ENCODE measurements at places on chromosomes 6 and 20.

- no peak for DNase-seq
Measured at GRCh38 chr6:96917098-96917497, 7.4 kb upstream of the KLHL32 start.

- DNase-seq: no peak
Measured at GRCh38 chr20:62537649-62538292, 62.0 kb upstream of the GATA5 start.

GRCh38 chr20:47981222-47981621 lies 195.9 kb upstream of the SULF2 start:
- no peak for DNase-seq

DNA sequence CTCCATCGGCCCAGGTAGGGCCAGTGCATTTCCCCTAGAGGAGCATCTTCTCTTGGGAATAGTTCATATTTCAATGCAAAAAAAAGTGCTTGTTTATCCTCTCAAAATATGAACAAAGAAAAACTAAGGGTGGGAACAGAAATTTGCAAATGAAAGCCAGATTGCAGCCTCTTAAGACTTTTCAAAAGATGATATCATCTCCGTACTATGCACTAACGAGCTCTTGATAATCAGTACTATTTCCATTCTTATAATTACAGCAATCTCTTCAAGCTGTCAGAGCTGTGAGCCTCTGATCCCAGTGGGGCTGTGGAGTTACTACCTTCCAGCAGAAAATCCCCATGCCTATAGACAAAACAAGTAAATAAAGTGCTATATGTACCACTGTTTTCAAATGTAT lies 77.1 kb downstream of the SOD2 start:
- no peak for DNase-seq

- DNase-seq: no peak
Measured at GRCh38 chr6:125129354-125129753, 24.2 kb upstream of the TPD52L1 start.

- DNase-seq: no peak
Measured at GRCh38 chr6:108877046-108877751, 29.0 kb downstream of the ARMC2 start.

- no peak for DNase-seq
Measured at GRCh38 chr6:162960679-162961457, 233.1 kb downstream of the PACRG start.

DNA sequence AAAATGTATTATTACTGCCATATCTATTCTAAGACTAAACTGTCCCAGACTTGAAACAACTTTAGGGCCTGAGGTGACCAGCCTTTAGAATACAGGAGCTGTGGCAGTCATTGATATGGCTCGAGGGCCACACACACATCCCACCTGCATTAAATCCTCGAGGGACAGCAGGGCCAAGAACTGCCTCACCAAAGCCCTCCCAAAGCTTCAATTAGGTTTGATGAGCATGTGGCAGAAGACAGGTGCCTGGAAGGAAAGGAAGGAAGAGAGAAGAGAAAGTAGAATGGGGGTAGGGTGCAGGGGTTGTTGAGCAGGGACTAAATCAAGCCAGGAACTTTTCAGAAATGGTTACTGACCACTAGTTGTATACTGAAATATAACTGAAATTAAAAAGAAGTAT lies 115.0 kb downstream of the PDSS2 start:
- no peak for DNase-seq

DNA sequence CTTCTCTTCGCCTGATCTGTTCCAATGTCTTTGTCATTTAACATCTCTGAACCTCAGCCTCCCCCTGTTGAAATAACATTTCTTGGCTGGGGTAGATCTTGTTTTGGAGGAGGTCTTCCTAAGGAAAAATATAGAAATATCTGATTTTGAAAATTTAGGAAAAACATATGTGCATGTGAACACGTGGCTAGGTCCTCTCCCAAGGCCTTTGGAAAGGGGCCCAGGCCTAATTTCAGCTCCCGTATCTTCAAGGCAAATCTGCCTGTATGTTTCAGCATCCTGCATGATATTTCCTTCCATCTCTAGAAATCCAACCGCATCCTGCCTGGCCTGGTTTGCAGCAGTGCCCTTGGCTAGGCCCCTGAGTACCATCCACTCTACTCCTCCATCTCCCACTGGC lies 261.2 kb downstream of the PHACTR1 start:
- no peak for DNase-seq

DNA sequence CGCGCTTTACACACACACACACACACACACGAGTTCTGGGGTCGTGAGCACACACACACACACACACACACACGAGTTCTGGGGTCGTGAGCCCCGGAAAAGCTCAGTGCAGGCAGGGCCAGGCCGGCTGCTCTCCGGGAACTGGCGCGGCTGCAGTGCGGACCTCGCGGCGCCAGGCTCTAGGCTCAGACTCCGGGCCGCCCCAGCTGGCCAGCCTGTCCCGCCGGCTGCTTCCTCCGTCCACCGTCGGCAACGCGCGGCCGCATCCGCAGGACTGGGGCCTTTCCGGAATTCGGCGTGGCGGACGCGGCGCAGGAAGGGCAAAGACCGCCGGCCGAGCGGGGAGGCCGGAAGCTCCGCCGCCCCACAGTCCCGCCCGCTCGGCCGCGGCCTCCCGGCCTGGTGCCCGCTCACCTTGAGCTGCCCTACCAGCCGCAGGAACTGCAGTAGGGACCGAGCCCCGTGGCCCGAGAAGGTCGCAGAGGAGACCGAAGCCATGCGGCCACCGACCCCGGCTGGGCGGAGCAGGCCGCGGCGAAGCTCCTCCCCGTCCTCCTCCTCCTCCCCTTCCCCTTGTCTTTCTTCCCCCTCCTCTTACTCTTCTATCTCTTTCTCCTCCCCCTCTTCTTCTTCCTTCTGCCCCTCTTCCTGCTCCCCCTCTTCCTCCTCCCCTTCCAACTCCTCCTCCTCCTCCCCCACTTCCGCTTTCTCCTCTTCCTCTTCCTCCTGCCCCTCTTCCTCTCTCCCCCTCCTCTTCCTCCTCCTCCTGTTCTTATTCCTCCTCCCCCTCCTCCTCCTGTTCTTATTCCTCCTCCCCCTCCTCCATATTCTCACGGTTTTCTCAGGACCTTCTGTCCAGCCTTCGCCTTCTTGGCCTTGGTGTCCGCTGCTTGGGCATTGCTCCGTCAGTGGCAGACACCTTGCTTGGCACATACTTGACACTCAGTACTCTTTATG lies at the start of gene HDDC2:
TSS of gene HDDC2 (minus strand) at position 533 of the 957 bp plus-strand sequence. CDS start at position 498, 35 bp downstream.
- peak; percentile 50 for DNase-seq

GRCh38 chr20:63441136-63442099 lies 31.0 kb downstream of the KCNQ2 start:
- peak; percentile 31 for DNase-seq

DNA sequence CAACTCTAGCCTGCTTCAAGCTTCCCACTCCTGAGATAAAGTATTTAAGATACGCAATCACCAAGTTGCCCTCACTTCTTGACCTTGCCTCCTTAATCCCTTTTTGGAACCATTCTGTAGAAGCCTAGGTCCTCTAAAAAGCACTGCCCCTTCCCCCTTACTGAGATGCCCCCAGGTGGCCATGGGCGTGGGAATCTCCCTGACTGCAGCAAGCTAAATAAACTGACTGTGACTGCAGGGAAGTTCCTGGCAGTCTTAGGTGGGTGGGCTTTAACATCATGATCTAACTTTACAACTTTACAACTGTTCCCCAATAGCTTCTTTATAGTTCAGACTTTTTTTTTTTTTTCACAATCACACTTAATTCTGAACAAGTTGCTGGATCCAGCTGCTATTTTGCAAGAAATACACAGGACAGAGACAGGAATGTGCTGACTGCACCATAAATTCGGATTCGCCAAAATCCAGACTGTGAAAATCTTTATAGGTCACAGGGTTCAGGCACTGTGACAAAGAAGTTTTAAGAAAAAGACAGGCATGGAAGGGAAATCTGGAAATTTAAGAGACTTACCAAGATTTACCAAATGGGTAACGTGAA lies 344.2 kb upstream of the SULF2 start:
- DNase-seq: no peak

GRCh38 chr6:100237821-100238220 lies 226.9 kb downstream of the SIM1 start:
- no peak for DNase-seq

- no peak for DNase-seq
Measured at GRCh38 chr6:139485742-139486475, 111.5 kb upstream of the CITED2 start.

GRCh38 chr20:54345301-54345724 lies 130.1 kb upstream of the DOK5 start:
- no peak for DNase-seq

DNA sequence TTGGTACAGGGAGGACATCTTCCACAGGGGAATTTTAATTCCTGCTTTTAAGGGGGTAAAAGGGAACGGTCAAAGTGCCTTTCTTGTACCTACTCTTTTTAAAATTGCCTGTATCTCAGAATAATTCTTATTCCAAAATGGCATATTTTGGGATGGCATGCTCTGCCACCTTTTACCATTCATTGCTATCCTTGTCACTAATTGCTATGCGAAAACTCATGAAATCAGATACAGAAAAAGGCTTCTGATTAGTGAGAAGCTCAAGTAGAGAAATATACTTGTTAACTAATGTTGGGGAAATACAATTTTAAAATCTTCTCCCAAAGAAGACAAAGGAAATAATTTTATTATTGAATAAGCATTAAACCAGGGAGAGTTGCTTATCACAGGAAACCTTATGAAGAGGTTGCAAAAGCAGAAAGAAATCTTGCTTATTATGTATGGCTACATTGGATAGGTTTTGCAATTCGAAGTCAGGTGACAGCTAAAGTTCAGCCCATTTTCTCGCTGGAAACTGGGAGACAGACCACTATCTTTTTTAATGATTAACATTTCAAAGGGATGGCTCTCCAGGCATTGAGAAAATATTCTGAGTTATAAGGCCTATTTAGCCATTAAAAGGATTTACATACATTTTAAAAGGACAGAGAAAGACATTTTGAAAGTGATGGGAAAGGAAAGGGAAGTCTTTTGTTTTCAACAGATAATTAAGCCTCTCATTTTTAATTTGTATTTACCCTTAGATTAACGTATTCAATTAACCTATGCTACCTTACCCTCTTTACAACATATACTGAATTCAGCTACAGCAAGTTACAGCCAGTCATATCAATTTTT lies 110.3 kb upstream of the PRSS16 start:
- DNase-seq: no peak

DNA sequence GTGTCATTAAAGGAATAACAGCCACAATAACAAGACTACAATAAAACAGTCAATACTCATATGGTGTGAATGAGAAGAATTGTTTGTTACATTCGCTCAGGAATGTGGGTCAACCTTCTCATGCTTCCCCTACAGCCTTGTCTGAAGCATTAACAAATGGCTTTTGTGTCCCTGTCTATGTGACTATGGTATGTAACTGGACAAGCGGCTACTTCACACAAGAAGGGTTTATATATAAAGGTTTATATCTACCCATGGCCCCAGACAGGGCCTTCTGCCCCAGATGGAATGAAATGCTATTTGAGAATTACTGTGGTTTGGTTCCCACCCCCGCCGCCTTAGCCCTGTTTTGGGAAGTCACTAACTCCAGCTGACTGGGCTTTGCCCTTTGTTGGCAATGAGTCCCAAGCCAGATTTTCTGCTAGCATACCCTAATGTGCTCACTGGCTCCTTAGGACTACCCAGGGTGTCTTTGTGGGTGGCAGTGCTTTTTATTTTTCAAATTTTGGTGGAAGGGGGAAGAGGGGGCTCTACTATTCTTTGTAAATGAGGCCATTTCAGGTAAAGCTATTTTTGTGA lies 39.4 kb downstream of the TFAP2A start:
- no peak for DNase-seq

DNA sequence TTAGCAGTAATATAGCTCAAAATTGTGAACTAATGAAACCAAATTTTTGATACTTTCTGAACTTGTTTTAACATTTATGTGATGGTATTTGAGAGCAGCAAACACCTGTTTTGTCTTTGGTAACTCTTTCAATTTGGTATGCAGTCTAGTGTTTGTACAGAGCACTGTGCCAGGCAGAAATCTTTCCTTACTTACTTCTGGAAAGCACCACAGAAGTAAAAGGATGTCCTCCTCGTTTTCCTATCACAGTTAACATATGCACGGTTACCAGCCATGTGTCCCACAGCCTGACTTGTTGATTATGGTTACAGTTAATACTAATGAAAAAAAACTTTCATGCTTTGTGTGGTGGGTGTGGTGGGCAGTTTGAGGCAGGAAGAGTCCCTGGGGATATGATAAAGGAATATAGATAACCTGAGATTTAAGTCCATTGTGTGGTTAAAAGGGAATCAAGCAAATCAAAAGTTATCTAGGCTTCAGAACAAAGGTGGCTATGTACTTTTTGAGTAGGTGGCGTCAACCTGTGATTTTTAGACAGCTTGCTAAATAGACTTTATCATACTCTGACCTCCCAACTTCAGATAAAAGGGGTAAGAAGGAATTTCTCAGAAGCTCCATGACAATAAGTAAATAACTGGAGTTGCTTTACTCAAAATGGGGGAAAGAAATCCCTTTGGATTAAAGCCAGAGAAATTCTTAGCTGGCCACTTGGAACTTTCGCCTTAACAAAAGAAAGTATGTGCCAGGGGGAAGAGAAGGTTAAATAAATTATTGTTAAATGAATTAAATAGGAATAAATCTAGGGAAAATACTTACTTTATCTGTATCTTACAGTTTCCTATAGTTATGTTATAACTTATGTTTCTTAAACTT lies 20.1 kb upstream of the COL10A1 start:
- DNase-seq: no peak

DNA sequence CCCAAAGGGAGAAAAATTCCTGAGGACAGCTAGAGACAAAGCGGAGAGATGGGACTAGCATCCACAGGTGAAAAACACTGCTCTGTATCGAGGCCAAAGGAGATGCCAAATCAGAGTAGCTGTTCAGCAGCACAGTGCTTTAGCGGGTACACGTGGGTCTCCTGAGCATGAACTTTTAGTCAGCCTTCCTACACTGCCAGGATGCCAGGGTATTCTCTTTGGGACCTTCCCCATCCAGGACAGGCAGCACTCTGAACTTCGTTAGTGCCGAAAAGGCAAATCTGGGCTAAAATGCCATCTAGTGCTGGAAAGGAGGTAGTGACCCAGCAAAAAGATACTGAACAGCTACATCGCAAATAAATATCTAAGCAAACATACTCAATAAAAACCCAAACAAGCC lies 64.9 kb downstream of the C6orf58 start:
- peak; percentile 2 for DNase-seq

DNA sequence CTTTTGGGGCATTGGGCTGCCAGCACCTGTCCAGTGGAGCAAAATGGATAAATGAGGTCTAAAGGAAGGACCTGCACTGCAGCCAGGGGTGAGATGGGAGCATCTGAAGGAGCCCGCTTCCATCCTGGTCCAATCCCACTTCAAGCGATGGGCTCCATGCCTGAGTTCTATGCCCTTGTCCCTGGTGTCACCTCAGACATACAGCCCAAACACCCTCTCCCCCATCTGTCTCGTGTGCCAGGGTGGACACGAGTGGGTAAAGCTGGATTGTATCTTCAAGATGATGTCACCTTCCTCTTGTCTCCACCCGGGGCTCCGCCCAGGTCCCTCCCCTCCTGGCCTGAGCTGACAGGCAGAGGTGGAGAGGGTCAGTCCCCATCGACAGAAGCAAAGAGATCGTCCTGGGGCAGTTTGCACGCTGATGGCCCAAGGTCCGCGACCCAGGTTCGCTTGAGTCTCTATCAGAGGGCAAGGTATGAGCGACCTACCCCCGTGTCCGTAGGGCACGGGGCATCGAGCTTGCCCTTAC lies 544 bp downstream of the SMIM29 start:
- DNase-seq: no peak

- no peak for DNase-seq
Measured at GRCh38 chr6:90222724-90223198, 73.9 kb downstream of the BACH2 start.
